Activated T-helper 2 cell treated with anti-CD3 and anti-CD28 coated beads, Interferon-gamma antibody, Interleukin-2, Interleukin-4, amounts not matched to agents 10 μg/mL and 5 μg/mL and 100 μg/mL, durations not matched to agents 14 hours and 24 hours and 36 hours (primary cell): ENCODE measurements at places on chromosomes 1 and 21. TPM values are rescaled to one million over a fixed set of nuclear protein-coding genes. Genes with fewer than 3 reads are reported as not detected.

ZNHIT6 gene
- 19.9 and 21.8 TPM in 2 replicates for total RNA-seq

CYP2J2 gene
- total RNA-seq: 0.11 and 0.16 TPM in 2 replicates

TSSK3 gene
- total RNA-seq: 1.1 TPM in 2 replicates

LCE2B gene
- not detected in 2 replicates for total RNA-seq

KRTAP12-2 gene
- total RNA-seq: not detected in 2 replicates

IFNLR1 gene
- total RNA-seq: 5.8 and 6.5 TPM in 2 replicates

SPATC1L gene
- 13.9 and 14.7 TPM in 2 replicates for total RNA-seq

BSDC1 gene
- total RNA-seq: 48.9 and 54.3 TPM in 2 replicates

UTS2 gene
- total RNA-seq: not detected in 2 replicates
